ENCODE measurements at places on chromosomes 2 and 18. TPM values are rescaled to one million over a fixed set of nuclear protein-coding genes. Genes with fewer than 3 reads are reported as not detected.

CCDC141 gene
- 5.5 TPM for total RNA-seq

DNPEP gene
- 97.4 TPM for total RNA-seq

ARHGAP25 gene
- total RNA-seq = 8.4 TPM

MRPL19 gene
- 31.2 TPM for total RNA-seq

FBXO48 gene
- 0.24 TPM for total RNA-seq

WNT10A gene
- total RNA-seq = 0.36 TPM

TANK gene
- total RNA-seq = 143 TPM

CYP1B1 gene
- total RNA-seq = 45.8 TPM

HRH4 gene
- total RNA-seq = 0.84 TPM

HJURP gene
- total RNA-seq = 0.09 TPM

GKN1 gene
- not detected for total RNA-seq

TNFAIP6 gene
- 18.6 TPM for total RNA-seq

KCNS3 gene
- total RNA-seq = 5.0 TPM

MYO7B gene
- 0.46 TPM for total RNA-seq

TUBB8B gene
- not detected for total RNA-seq

ZBTB7C gene
- total RNA-seq = 13.3 TPM

COLEC12 gene
- total RNA-seq = 50.5 TPM

ALPI gene
- total RNA-seq = not detected

CASP10 gene
- 14.3 TPM for total RNA-seq

RAB27B gene
- total RNA-seq = 0.32 TPM

PCARE gene
- total RNA-seq = not detected

PLEK gene
- 55.1 TPM for total RNA-seq

GATA6 gene
- 48.9 TPM for total RNA-seq

ALPP gene
- not detected for total RNA-seq

CHN1 gene
- 7.7 TPM for total RNA-seq

CDH19 gene
- 2.5 TPM for total RNA-seq

All from omental fat pad (tissue), 4 donors.